D341Med (cell line): ENCODE measurements at places on chromosomes 1 and 21.

DNA sequence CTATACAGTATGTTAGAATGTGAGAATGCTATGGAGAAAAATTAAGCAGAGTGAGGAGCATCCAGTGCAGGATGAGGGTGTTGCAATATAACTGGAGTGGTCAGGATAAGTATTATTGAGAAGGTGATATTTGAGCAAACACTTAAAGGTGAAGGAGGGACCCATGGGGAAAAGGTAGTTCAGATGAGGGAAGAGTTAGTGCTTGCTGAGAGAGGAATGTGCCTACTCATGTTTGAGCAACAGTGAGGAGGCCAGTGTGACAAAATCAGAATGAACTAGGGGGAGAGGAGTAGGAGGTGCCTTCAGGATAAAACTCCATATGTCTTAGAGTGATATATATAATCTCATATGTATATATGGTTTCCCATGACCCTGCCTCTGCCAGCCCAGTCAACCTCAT, 6.2 kb upstream of the TRIM45 start:
- DNase-seq: no peak

DNA sequence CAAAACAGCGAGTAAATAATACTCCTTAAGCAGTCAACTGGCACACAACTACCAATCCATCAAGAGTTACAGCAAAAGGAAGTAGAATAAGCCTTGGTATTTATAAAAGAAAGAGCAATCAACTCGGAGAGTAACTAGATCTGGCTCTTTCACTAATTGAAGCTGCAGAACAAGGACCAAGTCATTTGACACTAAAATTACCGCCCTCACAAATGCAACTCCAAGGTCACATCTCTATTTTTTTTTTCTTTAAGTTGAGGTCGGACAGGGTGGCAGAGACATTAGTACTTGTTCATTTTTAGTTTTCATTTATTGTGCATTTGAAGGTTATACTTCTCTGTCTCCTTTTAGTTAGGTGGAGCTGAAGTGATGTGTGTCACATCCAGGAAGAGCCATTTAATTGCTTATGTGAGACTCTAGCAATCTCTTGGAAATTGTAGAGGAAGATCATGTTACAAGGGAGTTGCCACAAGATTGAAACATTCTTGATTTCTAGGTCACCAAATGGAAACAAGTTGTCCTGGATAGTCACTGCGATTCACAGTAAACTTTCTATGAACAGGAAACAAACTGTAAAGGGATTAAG, 138.1 kb upstream of the ADAMTS5 start:
- DNase-seq: no peak

DNA sequence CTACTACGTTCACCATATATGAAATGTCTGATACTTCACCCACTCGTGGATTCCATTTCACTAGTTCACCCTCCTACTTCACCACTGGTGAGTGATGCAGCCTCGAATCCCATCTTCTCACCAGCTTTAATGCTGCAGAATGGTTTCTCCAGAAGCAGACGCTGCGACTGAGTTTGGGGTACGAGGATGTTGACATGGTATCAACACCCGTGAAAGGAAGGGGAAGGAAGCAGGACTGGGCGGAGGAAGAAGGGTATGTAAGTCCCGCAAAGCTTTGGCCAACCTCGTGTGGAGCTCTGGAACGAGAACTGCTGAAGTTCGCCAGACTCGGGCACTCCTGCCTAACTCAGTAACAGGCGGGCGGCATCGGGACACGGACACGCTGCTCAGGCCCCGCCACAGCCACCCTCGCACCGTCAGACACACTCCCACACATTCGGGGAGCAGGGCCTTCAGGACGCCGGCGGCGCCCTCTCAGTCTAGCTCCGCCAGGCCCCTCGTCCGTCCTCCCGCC, 833 bp upstream of the DIP2A start:
- DNase-seq: peak; percentile 50

DNA sequence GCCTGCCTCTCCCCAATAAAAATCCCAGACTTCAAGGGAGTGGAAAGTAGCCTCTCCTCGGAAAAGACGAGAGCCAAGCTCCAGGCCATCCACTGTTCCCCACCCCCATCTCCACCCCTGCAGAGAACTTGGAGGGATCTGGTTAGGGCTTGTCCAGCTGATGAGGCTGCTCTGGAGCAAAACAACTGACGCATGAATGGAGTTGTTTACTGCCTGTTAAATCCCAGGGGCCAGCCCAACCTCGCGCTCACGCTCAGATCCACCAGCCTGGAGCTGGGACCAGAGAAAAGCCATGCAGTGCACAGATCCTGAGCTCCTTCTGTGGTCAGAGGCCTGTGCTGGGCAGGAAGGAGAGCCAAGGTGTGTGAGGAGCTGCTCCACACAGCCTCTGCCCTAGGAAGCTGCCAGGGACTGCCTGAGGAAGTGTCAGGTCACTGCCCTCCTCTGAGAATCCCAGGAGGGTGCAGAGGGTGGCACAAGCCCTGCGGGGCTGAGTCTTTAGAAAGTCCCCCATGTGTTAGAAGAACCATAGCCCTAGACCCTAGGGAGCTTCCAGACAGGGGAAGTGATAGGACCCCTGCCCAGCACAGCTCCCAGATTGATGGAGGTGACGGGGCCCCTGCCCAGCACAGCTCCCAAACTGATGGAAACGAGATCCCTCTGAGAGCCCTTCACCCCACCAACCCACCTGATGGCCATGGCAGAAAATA, 109.0 kb upstream of the IPO9 start:
- DNase-seq: no peak

- no peak for DNase-seq
Observed at GRCh38 chr21:41825216-41825615, 53.9 kb downstream of the PRDM15 start.

DNA sequence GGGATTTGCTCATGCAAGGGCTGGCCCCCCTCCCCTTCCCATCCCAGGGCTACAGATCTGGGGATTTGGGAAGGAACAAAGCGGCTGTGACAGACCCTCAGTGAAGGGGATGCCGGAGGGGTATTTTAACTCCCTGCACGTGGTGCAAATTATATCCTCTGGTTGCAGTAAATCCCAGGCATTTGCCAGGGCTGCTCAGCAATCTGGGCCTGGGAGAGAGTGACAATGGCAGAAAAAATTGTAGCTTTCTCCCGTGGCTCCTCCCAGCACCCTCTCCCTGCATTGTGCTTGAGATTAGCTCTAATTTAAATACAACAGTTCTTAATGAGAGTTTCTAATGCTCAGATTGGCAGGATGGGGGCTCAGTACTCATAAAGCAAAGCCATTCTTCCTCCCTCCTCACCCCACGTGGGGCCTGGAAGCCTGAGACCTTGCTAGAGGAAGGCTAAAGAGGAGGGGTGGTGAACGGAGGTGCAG, 129.9 kb upstream of the CD34 start:
- DNase-seq: no peak

- DNase-seq: no peak
Observed at GRCh38 chr1:183652107-183652506, 1.0 kb downstream of the APOBEC4 start.

DNA sequence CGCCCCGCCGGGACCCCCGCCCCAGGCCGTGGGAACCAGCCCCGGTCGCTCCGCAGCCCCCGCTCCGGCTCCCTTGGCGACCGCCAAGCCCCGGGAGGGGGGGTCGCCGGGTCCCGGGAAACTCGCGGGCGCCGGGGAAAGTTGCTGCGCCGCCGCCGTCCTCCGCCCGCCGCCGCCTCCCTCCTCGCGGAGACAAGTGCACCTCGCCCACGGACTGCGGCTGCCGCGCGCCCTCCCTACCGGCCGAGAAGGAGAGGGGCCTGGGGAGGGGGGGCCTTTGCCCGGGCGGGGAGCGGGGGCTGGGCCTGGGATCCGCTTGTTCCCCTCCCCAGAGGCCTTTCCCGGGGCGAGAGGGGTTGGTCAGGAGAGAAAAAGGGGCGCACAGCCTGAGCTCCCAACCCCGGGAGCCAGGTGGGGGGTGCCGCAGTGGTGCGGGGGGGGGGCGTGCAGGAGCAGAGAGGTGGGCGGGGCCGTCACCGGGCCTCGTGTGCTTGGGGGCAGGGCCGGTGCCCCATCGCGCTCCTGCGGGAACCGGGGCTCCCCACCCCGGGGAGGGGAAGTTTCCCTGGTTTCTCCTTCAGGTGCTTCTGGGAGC, 592 bp downstream of the AGRN start:
- DNase-seq: peak; percentile 63

DNA sequence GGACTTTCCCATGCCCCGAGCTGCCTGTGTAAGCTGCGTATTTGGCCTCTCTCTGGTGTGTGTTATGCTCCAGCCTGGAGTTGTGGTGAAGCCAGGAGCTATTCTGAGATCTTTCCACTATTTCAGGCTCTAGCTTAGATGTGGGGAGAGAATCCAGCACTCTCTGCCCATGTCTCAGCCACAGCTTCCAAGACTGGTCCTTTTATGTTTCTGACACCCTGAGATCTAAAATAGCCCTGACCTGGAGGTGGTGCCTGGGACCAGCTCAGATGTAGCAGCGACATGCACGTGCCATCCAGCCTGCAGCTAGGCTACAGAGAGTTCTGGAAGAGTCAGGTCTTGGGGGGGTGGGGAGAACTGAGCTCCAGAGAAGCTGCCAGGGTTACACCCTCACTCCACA, 76.5 kb downstream of the TENT5C start:
- no peak for DNase-seq

DNA sequence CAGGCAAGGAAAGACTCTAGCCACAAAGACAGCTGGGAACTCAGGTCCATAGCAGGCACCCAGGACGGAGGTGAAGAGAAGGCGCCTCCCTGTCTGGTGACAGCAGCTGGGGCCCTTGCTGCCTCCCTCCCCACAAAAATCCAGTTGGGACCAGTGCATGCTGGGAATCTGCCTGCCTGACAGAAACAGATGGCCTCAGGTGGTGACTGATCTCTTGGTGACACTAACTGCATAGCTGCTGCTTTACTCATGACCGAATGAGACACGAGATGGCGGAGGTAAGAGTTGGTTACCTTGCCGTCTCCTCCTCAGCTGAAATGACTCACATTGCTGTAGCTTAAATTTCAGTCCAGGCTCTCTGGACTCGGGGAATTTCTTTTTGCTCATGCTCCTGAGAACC, 130.3 kb downstream of the FGGY start:
- no peak for DNase-seq

GRCh38 chr1:44645476-44646244, 28.6 kb downstream of the TMEM53 start:
- no peak for DNase-seq

DNA sequence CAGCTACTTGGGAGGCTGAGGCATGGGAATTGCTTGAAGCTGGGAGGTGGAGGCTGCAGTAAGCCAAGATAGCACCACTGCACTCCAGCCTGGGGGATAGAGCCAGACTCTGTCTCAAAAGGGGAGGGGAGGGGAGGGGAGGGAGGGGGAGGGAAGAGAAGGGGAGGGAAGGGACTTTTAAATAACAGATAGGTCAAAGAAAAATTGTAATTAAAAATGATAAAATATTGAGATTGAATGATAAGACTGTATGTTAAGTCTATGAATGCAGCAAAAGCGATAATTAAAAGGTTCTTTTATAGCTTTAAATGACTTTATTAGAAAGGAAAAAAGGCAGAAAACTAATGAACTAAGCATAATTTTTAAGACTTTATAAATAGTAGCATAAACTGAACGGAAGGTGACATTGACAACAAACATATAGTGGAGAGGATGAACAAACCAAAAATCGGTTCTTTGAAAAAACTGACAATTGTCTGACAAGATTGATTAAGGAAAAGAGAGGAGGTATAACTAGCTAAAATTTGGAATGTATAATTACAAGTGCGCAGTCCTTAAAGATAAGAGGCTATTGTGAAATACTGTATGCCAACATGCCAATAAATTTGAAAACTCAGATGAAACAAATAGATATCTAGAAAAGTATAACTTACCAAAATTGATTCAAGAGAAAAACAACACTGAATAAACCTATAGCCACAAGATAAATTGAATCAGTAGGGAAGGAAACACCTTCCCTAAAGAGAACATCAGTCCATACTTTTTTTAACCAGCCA, 8.4 kb downstream of the SPOCD1 start:
- DNase-seq: no peak

DNA sequence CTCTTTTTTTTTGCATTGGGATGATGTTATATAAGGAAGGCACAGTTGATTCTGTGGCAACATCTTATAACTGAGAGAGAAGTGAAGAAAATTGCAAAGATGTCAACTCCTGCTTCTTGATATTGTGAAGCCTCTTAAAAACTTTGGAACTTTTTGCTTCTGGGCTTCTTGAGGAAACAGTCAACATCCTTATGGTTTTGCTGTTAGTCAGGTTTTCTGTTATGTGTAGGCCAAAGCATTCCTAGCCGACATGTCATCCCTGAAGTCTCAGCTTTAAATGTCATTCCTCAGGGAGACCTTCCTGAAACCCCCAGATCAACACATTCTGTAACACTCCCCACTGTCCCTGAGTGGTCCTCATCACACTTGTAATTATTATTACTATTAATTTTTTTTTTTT, 12.6 kb downstream of the FALEC start:
- no peak for DNase-seq

DNA sequence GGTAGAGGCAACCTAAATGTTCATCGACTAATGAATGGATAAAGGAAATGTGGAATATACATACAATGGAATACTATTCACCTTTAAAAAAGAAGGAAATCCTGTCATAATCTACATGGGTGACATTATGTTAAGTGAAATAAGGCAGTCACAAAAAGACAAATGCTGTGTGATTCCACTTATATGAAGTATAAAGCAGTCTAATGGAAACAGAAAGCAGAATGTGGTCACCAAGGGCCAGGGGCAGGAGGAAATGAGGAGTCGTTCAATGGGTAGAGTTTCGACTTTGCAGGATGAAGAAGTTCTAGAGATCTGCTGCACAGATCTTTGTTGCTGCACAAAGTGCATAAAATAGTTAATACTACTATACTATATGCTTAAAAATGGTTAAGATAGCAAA, 7.8 kb downstream of the DIPK1A start:
- DNase-seq: no peak

DNA sequence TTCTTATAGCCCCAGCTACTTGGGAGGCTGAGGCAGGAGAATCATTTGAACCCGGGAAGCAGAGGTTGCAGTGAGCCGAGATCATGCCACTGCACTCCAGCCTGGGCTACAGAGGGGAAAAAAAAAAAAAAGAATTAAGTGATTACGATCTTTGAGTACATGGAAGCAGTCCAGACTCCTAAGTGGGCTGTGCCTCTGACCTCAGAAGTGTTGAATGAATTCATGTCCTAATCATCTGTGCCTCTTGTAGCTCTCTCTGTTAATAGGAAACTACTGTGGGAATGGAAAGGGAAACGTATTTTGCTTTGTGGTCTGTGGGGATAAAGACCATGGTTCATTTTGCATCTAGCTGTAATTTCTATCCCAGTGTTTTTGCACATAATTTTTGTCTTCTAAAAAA, 8.4 kb upstream of the IVNS1ABP start:
- DNase-seq: no peak
